ENCODE measurements at places on chromosomes 2 and 18. TPM values are rescaled to one million over a fixed set of nuclear protein-coding genes. Genes with fewer than 3 reads are reported as not detected.

GRCh38 chr2:126571403-126571802 lies 84.6 kb upstream of the GYPC start:
- no peak for DNase-seq

- no peak for DNase-seq
These were observed 2.9 kb upstream of the MGAT5 start for GRCh38 chr2:134250840-134251461.

GRCh38 chr2:10271946-10272345 lies 30.8 kb upstream of the HPCAL1 start:
- DNase-seq: no peak

Gene DSG1
- total RNA-seq: 0.64 TPM

Gene NAPG
- total RNA-seq: 54.5 TPM

Gene TDRD15
- not detected for total RNA-seq

GRCh38 chr2:179595284-179595683 lies 266.1 kb downstream of the ZNF385B start:
- DNase-seq: no peak

Gene ACVR1C
- total RNA-seq: 0.26 TPM

DNA sequence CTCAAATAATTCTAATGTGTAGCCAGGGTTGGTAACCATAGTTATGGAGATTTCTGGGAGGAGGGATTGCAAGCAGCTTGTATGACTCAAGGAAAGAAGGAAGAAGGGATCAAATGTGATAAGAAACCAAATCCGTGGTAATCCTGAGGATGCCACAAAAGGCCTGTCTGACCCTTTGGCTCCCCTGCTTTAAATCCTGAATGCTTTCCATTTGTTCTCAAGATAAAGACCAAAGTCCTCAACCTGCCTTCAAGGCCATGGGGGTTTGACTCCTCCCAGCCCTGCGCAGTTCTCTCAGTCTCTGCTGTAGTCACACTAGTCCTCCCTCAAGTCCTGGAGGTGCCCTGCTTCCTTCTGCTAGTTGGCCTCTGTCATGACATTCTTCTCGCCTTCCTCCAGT lies 74.0 kb downstream of the SUMO1 start:
- no peak for DNase-seq

Gene CARF
- 2.4 TPM for total RNA-seq

DNA sequence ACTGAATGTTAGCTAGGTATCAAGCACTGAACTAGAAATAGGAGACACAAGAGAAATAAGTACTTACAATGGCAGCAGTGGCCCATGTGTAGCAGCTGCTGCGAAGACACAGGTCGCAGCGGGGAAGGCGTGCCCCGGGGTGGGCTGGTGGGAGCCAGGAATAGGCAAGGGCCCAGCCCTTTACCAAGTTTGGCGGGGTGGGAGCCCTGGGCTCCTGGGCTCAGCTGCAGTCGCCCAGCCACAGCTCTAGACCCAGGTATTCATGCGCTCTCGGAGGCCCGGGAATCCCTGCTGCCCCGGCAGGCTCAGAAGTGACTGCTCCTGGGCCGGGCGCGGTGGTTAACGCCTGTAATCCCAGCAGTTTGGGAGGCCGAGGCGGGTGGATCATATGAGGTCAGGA lies 1287.3 kb downstream of the CNTNAP5 start:
- DNase-seq: no peak

- peak; percentile 99 for DNase-seq
These were observed 116.5 kb upstream of the FOSL2 start for GRCh38 chr2:28276076-28276618.

Gene NEUROD1
- not detected for total RNA-seq

Gene PPP1R7
- 32.4 TPM for total RNA-seq

GRCh38 chr2:176156807-176157498 lies at the start of gene HOXD3:
TSS of gene HOXD3 (plus strand) at chr2:176157307. CDS start at chr2:176169115, 11,808 bp downstream.
- no peak for DNase-seq

Gene SH3RF3
- 0.51 TPM for total RNA-seq

DNA sequence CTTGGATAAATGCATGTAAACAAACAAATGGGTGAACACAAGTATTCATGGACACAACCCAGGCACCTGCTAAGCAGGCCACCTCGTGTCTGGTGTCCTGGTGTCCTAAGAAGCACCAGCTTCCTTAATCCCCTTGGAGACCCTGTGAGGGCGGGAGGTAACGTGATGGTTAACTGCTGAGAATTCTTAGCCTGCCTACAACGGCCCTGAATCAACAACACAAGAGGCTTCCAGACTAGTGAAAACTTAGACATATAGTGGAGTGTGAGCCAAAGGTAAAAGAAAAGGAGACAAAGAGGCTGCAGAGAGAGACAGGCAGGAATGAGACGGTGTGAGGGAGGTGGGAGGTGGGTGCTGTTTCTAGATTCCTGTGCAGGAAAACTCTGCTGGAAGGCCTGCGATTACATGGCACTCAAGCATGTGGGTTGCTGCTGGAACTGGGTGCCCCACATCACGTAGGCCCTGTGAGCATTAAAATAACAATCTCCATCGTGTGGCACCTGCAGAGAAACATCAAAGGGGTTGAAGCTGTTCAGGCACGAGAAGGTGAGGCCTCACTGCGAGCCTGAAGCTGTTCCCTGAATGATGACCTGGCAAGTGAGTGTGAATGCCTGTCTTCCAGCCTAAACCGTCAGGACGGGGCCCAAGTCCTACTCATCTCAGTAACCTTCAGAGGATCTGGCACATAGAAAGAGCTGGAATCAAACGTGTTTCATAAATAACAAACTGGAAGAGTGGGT lies 64.2 kb downstream of the RPL37A start:
- no peak for DNase-seq

DNA sequence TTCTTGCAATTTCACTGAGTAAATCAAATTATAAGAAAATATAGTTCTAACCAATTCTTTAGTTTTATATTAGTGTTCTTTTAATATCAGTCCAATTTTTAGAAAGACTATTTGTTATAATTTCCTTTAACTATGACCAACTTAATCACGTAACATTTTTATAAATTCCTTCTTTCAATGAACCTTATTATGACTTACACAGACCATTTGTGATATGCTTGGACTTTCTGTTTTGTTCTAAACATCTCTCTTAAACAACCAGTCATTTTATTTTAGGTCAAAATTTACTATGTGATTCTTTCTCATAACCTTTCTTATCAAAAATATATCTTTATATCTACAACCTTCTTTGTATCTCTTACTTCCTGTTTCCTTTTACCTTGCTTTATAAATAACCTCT lies 39.5 kb upstream of the DYNAP start:
- DNase-seq: no peak

DNA sequence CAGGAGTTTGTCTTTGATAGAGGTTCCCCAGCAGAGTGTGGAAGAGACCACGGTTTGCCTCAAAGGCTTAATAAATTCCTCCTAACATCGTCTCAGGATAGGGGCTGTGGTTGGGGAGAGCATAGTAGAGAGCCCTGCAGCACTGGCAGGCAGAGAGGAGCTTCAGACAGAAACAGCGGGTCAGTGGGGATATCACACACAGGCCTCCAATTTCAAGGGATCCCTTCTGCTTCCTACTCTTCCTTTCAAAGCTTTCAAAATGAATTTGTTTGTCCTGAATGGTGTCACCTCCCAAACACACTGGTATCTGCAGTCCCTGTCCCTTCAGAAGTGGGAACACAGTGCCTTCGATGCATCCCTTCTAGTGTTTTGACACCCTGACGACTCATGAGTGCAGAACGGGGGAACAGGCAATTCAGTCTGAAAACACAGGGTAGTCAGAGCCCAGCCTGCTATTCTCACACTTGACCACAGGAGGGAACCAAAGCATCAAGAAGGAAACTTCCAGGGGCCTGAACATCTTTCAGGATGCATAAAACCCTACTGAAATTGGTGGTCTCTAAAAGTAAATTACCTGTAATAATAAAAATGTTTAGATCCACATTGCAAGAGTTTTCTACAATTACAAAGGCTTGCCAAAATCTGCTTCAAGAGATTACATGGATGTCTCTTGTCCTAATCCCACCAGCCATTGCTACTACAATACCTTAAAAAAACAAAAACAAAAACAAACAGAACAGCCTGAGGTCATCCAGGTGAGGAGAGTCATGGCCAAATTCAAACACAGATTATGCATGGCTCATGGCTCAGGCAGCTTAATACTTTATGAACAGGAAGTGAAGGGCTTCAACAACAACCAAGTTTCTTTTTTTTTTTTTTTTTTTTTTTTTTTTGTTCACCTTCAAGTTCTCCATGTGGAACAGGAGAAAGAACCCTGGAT lies 49.8 kb downstream of the SLC14A2 start:
- peak; percentile 64 for DNase-seq

Gene CCDC148
- total RNA-seq: 0.26 TPM

Gene CHRNG
- not detected for total RNA-seq

DNA sequence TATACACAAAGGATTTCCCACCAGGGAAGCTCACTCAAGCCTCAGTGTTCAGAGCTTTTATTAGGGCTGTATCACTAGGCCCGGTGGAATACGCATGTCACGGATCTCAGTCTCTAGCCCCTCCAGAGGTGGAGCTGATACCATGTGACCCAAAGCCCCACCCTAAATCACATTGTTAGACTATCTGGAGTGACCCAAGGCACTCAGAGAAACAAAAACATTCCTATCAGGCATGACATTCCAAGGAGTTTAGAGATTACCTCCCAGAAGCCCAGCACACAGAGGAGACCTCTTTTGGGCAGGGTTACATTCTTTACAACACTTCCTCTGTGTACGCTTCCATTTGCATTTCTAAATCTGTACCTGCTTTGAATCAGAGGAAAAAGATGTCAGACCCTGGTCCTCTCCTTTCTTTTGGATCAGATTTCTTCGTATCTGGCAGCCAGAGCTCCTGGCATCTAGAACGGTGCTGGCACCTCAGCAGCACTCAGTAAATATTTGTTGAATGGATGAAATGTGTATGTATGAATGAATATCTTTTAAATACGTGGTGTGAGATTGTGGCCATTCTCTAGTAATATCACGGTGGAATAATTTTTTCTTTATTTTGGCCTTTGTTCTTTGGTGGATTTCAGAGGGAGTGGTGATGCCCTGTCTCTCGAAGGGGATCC lies 37.7 kb upstream of the SMAD2 start:
- no peak for DNase-seq

- peak; percentile 93 for DNase-seq
These were observed 7.6 kb upstream of the ASXL2 start for GRCh38 chr2:25885933-25886332.

- no peak for DNase-seq
These were observed 329.5 kb upstream of the CWC22 start for GRCh38 chr2:180336550-180336949.

DNA sequence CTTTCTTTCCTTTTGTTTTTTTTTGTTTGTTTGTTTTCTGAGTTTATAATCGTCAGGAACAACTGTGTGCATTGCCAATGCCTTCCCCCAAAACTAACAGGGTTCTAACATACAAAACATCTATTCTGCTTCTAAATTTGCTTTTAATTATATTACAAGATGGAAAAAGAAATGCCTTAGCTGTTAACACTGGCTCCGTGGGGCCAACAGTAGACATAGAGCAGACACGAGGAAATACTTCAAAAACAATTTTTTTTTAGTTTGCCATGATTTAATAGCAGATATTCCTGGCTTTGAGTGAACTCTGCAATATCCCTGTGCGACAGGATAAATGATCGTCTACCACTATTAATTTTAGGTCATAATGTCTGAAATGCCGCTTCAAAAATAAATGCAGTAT lies 153.3 kb upstream of the HNRNPA3 start:
- DNase-seq: no peak

Gene STRN
- total RNA-seq: 26.2 TPM

GRCh38 chr2:24164416-24164973 lies 10.4 kb upstream of the FAM228A start:
- no peak for DNase-seq

Gene PTH2R
- total RNA-seq: 0.13 TPM

Gene CERKL
- not detected for total RNA-seq

GRCh38 chr2:206218796-206219499 lies 55.5 kb upstream of the ZDBF2 start:
- DNase-seq: no peak

Gene REEP1
- under 0.01 TPM for total RNA-seq
